Iris pigment epithelial cell (primary cell): ENCODE measurements at places on chromosomes 5 and 9.
A peak's percentile ranks its signal among the peaks of the same experiment; 100 is the strongest.

DNA sequence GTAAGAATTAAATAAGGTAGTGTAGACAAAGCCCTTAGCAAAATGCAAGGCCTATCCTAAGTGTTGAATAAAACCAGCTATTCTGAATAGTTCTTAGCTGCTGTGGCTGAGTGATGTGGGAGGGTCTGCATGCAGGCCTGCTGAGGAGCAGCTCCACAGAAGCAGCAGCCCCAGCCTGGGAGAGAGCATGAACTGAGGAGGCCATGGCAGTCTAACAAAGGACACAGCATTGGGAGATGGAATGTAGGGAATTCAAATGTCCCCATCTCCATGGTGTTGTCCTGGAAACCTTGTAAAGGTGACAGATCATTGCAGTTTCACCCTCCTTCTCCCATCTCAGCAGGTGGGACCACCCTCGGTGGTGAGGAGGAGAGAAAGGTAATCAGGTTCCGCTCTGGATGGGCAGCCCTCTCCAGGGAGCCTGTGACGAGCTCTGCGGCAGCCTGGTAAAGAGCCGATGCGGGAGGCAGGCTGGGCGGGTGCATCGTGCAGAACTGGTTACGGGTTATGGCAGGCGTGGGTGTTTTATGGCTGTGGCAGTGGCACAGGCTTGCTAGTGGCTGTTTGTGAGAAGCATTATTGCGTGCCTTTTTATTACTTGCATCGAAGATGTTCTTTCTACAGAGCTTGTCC lies 199.9 kb upstream of the GLRA1 start:
- no peak for DNase-seq

DNA sequence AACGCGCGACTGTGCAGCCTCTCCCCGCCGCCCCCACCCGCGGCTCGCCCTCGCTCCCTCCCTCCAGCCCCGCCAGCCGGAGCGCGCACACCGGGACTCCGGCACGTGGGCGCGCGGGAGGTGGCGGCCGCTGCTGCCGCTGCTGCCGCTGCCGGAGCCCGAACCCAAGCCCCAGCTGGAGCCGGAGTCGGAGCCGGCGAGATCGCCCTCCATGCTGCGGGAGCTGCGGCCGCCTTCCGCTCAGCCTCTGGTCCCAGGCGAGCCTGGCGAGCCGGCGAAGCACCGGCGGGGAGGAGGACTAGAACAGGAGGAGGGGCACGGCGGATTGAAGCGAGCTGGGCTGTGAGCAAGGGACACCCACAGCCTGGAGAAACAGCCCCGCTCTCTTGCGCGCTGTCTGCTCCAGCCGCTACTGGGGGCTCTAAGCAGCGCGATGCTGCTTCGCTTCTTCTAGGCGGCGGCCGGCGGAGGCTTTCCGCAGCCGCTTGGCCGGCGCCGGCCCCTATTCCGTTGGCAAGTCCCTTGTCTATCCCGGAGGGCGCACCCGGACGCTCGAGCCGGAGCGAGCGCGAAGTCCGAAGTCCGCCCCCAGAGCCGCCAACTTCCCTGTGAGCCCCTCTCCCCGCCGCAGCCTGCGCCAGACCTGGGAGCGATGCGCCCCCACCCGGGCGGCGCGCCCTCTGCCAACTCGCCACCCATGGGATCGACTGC lies 598.7 kb upstream of the SGCD start:
- DNase-seq = peak; percentile 43

GRCh38 chr5:164652276-164652660 lies 1146.8 kb downstream of the MAT2B start:
- no peak for DNase-seq

DNA sequence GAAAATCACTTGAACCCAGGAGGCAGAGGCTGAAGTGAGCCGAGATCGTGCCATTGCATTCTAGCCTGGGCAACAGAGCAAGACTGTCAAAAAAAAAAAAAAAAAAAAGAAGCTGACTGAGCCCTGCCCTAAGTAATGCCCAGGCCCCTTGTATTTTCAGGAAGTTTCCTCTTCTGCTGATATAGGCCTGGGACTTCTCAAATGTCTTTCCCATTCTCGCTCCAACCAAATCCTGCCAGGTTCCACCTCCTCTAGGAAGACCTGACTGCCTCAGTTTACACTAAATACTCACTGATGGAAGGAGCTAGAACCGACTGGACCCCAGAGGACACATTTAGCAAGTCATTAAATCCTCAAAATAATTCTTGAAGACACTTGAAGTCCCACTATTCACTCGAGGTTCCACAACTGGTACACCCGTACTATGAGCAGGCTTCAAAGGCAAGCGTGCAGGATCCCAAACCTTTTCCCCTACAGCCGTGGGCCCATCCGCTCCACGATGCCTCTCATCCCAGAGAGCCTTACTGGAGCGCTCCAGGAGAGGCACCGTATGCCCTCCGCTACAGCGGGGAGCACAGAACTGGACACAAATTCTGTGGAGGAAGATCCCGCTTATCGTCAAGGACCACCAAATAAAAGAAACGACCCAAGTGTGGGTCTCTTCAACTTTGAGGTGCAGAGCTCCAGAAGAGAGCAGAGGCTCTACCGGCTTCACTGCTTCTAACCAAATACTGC lies 676 bp downstream of the NOL6 start:
- no peak for DNase-seq

- DNase-seq = no peak
Observed at GRCh38 chr5:114953565-114953964, 216.1 kb downstream of the TRIM36 start.

- no peak for DNase-seq
Observed at GRCh38 chr5:56963246-56963645, 11.3 kb upstream of the MIER3 start.

GRCh38 chr9:6785682-6786081 lies 27.9 kb downstream of the KDM4C start:
- no peak for DNase-seq

DNA sequence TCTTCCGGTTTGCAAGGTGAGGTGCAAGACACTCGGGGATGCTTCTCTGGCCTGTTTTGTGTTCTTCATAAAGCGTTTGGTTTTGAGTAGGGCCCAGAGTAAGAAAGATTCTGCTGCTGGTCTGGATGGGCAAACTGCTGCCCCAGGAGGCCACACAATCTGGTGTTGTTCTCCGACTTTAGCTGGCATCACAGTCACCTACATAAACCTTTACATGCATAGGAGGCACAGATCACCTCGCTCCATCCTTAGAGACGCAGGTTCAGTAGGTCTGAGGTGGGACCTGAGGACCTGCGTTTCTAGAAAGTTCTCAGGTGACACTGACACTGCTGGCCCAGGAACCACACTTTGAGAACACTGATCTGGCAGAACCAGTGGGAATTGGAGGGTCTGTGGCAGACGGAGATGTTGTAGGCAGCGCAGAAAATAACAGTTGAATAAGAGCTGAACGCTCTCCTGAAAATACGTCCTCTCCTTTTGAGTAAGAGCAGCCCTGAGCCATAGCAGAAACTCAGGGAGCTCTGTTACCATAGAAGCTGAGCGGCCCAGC lies 3.9 kb upstream of the SLC6A3 start:
- DNase-seq = no peak

DNA sequence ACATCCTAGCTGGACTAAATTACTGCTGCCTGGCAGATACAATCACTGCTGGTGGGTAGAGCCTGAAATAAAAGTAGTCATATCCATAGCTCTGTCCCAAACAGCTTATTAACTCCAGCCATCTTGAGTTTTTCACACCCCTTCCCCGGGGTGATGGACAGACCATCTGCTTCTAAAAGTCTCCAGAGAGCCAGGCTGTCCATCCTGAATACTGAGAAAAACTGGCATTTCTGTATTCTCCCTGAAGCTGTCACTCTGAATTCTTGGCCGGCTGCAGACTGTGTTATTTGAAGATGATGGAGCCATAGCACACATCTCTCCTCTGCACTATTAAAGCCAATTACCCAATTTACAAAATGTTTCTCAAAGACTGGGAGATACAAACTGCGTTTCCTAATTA lies 118.6 kb downstream of the GABBR2 start:
- DNase-seq = no peak

DNA sequence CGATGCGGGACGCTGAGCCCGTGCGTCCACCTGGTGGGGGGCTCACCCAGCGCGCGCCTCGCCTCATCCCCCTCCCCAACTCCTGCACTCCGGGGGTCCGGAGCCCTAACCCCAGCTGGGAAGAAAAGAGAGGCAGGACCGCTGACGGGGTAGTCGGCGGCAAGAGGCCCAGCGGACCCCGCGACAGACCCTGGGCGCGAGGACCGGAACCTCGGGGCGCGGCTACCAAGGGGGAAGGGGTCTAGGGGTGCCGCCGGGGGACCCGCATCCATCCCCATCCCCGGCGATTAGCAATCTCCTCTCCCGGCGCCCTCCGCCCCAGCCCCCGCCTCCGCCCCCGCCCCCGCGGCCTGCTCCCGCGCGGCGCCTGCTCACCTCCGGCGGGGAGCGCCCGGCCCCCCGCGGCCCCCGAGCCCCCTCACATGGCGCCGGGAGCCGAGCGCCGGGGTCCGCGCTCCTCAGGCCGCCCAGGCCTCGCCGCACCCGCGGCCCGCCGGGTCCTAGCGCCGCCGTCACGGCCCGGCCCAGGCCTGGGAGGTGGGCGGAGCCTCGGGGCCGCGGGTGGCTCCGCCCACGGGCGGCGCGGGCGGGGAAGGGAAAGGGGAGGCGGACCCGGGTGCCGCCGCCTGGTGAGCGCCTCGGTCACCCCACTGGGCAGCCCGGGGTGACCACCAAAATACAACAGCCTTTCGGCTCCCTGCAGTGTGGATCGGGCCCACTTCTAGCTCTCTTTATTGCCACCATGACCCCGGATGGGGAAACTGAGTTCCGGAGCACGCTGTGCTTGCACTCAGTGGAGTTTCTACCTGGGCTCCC lies at the start of gene ST6GALNAC6:
Gene ST6GALNAC6, minus strand, starts transcription at position 476 of the 816 bp plus-strand sequence. CDS start 1,622 bp downstream, outside the sequence.
- peak; percentile 75 for DNase-seq

GRCh38 chr5:140293091-140293848 lies 9.6 kb downstream of the PFDN1 start:
- peak; percentile 77 for DNase-seq

GRCh38 chr9:35748242-35748857 lies 678 bp downstream of the GBA2 start:
- no peak for DNase-seq

DNA sequence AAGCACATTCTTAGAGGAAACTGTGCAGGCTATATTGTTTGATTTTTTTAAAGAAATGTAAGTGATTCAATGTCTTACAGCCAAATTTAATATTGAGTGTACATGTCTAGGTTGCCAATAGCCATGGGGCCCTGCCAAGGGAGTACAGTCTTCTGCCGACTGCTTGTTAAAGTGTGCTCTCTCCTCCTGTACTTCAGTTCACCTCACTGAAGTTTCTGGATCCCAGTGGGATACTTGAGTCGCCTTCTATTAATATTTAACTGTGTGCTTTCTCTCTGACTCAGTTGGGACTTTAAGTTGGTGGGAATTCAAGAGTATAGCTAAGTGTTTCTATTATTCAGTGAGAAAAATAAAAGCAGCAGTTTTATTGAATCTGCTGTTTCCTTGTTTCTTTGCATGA lies 44.5 kb upstream of the C5orf47 start:
- no peak for DNase-seq

GRCh38 chr5:168424594-168425323 lies 61.5 kb upstream of the RARS1 start:
- DNase-seq = peak; percentile 37

DNA sequence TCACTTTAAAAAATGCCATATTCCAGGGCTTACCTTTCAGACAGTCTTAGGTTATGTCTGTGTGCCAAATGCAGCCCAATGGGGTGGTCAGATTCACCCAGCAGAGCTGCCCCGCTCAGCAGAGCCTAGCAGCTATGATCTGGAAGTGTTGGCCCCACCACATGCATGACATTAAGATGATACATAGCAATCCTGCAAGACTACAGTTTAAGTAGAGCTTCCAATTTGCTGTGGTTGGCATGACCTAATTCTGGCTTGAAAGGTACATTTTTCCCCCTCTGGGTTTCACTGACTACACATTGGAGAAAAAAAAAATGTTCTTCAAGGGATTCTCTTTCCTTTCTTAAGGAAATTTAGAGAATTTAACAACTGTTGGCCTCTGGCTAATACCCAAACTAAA lies 22.5 kb downstream of the MEF2C start:
- no peak for DNase-seq

GRCh38 chr9:35195683-35196082 lies 33.9 kb downstream of the UNC13B start:
- DNase-seq = peak; percentile 71

DNA sequence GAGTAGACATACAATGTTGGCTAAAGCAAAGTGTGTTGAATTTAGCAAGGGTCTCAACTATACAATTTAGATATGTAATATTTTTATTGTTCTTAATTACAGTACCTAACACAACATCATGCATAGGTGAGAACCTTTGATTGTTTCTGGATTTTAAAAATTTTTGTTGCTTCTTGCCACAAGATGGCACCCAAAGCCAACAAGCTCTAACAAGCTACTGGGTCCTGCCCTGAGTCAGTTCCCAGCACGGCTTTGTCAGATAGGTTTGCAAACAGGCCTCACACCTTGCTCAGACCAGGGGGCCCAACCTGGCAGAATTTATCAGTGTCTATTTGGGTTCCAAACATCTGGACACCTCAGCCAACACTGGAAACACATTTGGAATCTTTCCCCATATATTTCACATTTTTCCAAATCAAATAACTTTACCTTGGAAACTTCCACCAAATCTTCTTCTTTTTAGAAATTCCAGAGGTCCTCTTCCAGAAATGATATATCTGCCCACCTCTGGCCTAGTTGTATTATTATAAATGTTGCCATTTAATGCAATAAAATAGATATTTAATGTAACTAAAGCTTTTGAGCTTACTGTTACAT lies 49.5 kb upstream of the EGFLAM start:
- peak; percentile 54 for DNase-seq

DNA sequence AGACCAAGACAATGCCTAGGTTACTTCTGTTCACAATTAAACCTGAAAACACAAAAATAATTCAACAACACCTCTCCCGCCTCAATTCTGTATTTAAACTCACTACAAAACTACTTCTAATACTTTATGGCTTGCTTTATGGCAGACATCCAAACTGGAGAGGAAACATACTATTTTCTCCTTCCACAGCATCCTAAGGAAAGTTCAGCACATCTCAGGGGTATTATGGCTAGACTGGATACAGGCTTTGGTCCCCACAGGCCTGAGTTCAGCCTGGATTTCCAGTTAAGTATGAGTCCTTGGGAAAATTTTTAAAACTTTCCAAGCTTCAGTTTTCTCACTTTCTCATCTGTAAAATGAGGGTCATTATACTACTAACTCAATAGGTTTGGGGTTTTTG lies 480.2 kb downstream of the CAAP1 start:
- no peak for DNase-seq

DNA sequence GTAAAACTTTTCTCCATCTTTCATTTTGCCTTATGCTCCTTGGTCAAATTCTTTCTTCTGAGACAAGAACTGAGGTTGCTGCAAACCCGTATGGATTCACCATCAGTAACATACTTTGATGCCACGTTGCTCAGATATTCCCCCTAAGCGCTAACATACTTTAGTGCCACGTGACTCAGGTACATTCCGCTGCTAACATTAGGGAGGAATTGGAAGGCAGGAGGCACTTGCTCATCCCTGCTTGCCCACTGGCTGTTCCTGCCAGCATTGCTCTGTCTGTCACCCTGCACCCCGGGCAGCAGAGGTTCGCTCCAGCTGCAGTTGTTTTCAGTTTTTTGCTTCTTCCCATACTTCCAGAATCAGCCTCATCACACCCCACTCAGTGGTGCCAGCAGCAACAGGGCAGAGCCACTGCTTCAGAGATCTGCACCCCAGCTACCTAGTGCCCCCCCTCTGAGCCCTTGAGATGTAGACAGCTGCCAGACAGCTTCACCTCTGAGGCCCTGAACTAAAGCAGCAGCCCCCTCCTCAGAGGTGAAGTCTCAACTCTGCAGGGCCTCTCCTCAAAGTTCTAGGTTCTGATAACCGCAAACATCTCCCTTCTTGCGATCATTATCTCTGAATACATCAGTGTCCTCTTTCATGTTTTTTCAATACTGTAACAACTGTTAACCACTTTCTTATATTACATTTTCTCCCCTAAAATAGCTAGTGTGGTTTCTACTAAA lies 228.0 kb upstream of the KIF2A start:
- DNase-seq = no peak

GRCh38 chr9:20404192-20404813 lies 218.0 kb downstream of the MLLT3 start:
- no peak for DNase-seq
